ENCODE measurements at places on chromosomes 4 and X. TPM values are rescaled to one million over a fixed set of nuclear protein-coding genes. Genes with fewer than 3 reads are reported as not detected.

DNA sequence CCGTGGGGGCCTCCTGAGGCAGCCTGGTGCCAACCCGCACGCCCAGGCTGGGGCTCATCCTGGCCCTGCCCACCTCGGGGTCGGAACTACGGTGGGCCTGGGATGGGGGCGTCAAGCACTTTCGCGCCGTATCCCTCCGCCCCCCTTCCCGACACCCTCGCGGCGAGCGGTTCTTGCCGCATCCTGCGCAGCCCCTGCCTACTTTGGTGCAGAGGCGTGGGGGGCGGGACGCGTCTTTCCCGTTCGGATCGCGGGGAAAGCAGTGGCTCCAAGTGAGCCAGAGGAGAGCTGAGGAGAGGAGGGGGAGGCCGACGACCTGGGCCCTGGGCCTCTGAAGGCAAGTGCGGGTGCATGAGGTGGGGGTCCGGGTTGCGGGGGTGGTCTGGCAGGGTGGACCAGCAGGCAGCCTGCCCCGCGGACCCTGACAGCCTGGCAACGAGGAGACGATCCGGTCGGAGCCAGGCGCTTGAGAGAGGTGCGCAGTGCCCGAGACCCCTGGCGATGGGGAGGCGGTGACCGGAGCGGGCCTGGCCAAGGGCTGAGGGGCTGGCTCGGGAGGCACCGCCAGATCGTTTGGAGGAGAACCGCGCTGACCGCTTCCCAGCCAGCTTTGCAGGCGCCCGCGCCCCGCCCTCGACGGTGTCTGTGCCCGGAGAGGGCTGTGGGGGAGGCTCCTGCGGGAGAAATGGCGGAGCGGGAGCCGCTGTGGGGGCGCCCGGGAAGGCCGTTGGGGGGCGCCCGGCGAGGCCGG lies at the start of gene GPRASP2:
TSS of gene GPRASP2 (plus strand) at position 233 of the 751 bp plus-strand sequence. CDS start 2,422 bp downstream, outside the sequence.
- DNase-seq: peak; percentile 19

The BGN gene
- 879 TPM for polyA plus RNA-seq

- no peak for DNase-seq
These were observed 107.0 kb downstream of the ABLIM2 start for GRCh38 chr4:8051644-8052043.

The NAP1L2 gene
- 0.13 TPM for polyA plus RNA-seq

- no peak for DNase-seq
These were observed 476.2 kb downstream of the RAB28 start for GRCh38 chr4:13007802-13008470.

GRCh38 chr4:128299848-128300247 lies 12.2 kb upstream of the PGRMC2 start:
- DNase-seq: no peak

GRCh38 chr4:94933799-94934198 lies 176.0 kb downstream of the BMPR1B start:
- no peak for DNase-seq

DNA sequence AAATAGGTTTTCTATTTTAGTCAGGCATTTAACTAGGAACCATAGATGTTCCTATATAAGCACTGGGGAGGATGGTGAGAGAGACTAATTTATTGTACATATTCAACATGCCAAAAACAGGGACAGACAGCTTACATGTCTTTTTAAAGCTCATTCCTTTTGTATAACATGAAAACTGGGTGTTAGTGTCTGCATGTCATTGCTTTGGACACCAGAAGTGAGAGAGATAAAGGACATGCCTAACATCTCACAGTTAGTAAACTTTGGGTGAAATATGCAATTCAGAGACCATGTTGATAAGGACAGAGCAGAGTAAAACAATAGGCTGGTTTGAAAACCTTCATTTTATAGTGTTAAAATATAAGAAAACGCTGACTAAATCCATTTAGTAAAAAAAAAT lies 860.0 kb upstream of the LCORL start:
- no peak for DNase-seq

DNA sequence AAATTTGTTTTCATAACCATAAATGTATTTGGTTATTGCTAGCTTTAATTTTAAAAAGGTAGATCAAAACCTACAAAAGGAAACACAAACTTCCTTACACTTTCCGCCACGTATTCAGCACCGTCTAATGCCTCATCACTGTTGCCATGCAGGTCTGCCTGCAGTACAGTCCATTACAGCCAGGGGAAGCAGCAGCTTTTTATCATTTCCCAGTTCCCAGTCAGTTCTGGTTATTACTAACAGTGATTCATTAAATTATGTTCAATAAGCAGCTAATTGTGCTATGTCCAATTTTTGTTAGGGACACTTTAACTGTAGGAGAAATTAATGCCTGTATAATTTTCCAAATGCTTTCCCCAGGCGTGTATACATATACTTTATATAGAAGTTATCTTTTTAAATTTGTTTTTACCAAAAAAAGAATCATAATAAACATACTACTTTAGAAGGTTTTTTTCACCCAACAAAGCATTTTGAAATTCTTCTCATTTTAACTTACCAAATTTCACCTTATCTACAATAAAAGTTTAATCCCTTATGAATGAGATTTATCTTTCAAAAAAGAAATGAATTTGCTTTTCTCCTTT lies 93.3 kb downstream of the ANXA3 start:
- DNase-seq: peak; percentile 90

DNA sequence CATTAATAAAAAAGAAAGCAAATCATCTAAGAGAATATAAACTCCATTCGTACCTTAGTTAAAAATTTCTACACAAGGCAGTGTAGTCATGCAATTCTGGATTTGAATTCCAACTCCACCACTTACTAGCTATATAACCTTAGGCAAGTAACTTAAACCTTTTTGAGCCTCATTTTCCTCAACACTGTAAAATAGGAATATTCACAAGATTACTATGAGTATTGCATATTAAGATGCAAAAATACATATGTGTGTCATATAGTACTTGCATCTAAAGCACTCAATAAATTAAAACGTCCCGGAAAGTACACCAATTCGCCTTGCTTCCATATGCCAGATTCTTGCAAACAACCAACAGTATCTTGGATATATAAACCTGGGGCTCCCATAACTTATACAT lies 42.0 kb downstream of the HNRNPD start:
- DNase-seq: no peak

The SPIN3 gene
- polyA plus RNA-seq: 3.0 TPM

DNA sequence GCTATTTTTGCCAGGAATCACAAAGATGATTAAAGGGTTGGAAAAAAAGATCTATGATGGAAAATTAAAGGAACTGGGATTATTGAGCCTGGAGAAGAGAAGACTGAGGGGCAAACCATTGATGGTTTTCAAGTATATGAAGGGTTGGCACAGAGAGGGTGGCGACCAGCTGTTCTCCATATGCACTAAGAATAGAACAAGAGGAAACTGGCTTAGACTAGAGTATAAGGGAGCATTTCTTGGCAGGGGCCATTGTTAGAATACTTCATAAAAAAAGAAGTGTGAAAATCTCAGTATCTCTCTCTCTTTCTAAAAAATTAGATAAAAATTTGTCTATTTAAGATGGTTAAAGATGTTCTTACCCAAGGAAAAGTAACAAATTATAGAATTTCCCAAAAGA lies 75.1 kb downstream of the NPNT start:
- DNase-seq: no peak

DNA sequence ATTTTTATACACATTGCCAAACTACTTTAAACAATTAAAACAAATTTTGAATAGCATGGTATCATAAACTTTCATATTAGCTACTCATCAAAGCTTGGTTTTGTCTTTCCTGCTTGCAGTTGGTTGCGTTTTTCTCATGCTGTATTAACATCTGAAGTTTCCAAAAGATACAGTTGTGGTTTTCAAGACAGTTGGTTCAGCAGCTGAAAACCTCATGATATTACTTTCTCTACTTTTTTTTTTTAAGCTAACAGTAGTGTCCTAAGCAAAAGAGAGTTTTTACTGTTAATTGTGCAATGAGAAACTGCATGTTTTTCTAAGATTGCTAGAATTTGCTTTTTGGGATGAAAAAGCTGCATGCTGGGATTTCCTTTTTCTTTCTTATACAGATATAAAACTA lies 15.2 kb downstream of the RUFY3 start:
- DNase-seq: no peak

GRCh38 chr4:119099227-119099810 lies 36.3 kb upstream of the MYOZ2 start:
- no peak for DNase-seq

DNA sequence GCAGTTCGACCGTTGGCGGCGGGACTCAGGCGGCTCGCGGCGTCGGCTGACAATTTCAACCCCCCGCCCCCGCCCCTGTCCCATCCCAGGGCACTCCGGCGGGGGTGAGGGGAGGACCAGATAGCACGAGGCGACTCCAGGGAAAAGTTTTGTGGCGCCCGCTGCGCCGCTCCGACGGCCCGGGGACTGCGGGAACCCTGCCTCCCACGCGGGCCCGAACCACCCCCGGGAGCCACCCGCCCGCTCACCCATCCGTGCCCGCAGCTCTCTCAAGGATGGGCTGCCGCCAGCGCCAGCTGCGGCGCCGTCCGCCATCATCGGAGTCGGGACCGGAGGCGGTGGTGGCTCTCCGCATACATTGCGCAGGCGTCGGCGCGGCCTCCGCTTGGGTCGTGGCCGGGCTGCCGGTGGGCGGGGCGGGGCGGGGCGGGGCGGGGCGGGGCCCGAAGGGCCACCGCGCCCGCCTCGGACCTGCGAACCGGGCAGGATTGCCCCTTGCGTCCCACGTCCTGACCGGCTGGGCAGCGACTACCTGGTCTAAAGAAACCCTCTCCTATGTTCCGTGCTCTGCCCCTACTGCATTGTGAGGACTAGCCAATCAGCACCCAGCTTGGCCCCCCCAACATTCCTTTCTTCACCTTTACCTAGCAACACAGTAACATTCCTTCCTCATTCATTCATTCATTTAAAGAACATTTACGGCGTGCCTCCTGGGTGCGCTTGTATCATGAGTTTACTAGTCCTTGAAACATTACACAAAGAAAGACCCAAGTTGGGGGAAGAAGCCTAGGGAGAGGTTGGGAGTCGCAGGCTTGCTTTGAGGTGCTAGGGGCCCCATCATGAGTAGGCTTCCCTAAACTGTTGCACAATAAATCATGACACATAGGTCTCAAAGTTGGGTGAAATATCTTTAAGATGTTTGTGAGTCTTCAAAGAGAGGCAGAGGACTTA lies at the start of gene MAP7D3:
TSS of gene MAP7D3 (minus strand) at position 360 of the 951 bp plus-strand sequence. CDS start at position 318, 42 bp downstream.
- DNase-seq: peak; percentile 29

GRCh38 chr4:22391551-22391950 lies 124.3 kb downstream of the ADGRA3 start:
- no peak for DNase-seq
